ENCODE measurements at places on chromosomes 7 and 10.
A peak's percentile ranks its signal among the peaks of the same experiment; 100 is the strongest.

GRCh38 chr7:105934572-105935185, 28.4 kb upstream of the CDHR3 start:
- DNase-seq, result peak; percentile 80

GRCh38 chr7:129187681-129188371, 607 bp upstream of the SMO start:
- DNase-seq, result no peak

GRCh38 chr10:49349390-49349789, 46.5 kb downstream of the DRGX start:
- DNase-seq, result no peak

DNA sequence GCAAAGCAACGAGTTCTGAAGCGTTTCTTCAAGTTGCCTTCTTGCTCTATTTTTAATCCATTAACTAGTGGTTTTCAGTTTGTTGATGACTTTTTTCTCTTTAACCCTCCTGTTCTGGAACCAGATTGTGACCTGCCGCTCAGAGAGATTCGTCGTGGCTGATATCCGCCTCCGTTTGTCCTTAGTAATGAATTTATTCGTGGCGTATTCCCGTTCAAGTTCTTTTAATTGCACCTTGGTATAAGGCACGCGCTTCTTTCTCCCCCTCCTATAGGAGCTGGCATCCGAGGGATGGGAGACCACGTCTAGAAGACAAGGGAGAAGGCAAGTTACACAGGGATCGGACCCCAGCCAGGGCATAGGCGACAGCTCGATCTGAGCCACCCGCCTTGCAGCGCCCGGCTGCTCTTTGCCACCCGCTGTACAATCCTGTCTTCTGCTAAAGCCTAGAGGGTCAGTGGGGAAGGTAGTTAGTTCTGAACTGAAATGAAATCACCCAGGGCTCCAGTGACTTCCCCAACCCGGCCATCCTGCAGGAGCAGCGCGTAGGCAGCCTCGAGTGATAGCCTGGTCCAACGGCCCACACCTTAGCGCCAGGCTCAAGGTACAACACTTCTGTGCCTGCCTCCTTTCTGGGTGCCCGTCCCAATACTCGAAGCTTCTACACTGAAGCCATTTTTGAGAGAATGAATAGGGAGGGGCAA, 1.6 kb downstream of the HOXA13 start:
- no peak for DNase-seq

DNA sequence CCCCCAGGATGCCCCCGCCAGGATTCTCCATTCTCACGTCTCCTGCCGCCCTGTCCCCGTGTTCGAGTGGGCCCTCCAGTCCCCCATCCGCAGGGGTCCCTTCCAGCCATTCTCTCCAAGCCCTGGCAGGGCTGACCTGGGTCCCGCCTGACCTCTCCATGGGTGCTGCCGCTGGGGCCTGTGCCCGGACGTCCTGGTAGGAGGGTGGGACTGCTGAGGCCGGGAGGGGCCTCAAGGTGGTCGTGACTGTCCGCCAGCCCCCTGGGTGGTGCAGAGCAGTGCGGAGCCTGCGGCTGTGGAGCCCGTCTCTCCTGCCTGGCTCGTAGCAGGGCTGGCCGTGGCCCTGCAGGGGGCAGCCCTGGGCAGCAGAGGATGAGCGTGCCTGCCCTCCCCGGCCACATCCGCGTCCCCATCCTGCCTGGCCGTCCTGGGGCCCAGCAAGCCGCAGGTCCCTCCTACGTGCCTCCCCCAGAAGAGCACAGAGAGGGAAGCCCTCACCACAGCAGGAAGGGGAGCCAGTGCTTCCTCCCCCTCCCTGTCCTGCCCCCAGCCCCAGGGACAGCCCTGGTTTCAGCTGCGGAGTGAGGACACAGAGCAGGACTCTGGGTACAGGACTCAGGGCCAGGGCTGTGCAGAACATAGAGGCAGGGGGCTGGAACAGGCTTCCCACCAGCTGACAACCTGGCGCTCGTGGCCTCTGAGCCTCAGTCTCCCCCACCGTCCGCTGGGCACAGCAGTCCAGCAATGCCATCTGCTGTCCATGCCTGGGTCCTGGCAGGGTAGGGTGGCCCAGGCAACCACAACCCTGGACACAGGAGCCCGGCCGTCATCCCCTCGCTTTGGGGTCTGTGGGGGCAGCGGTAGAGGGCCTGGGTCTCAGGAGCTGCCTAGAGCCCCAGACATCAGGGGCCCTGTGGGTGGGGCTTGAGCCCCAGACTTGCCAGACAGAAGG, 1.5 kb upstream of the GRIFIN start:
- peak; percentile 69 for DNase-seq

- DNase-seq, result no peak
Observed at GRCh38 chr7:43905209-43905946, 1.0 kb downstream of the URGCP start.

DNA sequence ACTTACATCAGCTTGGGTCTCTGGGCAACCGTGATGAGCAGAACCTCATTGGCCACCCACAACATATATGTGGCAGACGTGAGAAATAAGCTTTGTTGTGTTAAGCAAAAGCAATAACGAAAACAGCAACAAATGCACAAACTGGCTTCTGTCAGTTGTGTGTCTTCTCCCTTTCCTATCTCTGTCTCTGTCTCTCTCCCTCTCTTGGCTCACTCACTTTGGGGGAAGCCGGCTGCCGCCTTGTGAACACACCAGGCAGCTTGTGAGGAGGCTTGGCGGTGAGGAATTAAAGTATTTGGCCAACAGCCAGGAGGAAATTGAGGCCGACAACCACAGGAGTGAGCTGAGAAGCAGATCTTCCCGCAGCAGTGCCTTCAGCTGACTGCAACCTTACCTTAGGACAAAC, 21.9 kb upstream of the CDCA7L start:
- peak; percentile 59 for DNase-seq

- DNase-seq, result no peak
Observed at GRCh38 chr10:45447416-45447815, 73.4 kb downstream of the ALOX5 start.

- DNase-seq, result peak; percentile 67
Observed at GRCh38 chr10:89861584-89862301, 160.4 kb downstream of the KIF20B start.
